Renal pelvis (tissue), 12 donors: ENCODE measurements at places on chromosomes 4 and X. TPM values are rescaled to one million over a fixed set of nuclear protein-coding genes. Genes with fewer than 3 reads are reported as not detected.

Gene IL13RA1
- 51.6 TPM for polyA plus RNA-seq

Gene ADH1A
- 0.60 TPM for polyA plus RNA-seq

Gene ELMOD2
- 42.9 TPM for polyA plus RNA-seq

Gene FAT4
- polyA plus RNA-seq: 30.9 TPM

Gene IL2RG
- 0.35 TPM for polyA plus RNA-seq

Gene PRR27
- 0.04 TPM for polyA plus RNA-seq

DNA sequence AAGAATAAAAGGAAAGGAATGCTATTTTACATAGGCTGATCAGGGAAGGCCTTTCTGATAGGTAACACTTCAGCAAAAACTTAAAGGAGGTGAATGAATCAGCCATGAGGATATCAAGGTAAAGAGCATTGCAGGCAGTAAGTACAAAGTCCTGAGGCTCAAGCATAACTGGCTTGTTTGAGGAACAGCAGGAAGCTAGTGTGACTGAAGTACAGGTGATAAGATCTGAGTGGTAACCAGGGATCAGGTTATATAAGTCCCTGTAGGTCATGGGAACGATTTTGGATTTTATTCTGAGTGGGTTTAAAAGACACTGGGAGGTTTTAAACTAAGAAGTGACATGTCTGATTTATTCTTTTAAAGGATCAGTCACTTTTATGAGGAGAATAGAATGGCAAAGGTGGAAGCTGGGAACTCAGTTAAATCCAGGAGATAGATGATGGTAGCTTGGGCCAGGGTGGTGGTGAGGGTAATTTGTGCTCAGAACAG is 47.1 kb upstream of the THOC2 start:
- DNase-seq: no peak

- no peak for DNase-seq
These were observed 31.5 kb downstream of the PRPS1 start for GRCh38 chrX:107659768-107660167.

GRCh38 chr4:61277785-61278760 is 77.9 kb downstream of the ADGRL3 start:
- DNase-seq: no peak

- DNase-seq: no peak
These were observed 32.1 kb downstream of the TSPAN5 start for GRCh38 chr4:98626350-98626749.

DNA sequence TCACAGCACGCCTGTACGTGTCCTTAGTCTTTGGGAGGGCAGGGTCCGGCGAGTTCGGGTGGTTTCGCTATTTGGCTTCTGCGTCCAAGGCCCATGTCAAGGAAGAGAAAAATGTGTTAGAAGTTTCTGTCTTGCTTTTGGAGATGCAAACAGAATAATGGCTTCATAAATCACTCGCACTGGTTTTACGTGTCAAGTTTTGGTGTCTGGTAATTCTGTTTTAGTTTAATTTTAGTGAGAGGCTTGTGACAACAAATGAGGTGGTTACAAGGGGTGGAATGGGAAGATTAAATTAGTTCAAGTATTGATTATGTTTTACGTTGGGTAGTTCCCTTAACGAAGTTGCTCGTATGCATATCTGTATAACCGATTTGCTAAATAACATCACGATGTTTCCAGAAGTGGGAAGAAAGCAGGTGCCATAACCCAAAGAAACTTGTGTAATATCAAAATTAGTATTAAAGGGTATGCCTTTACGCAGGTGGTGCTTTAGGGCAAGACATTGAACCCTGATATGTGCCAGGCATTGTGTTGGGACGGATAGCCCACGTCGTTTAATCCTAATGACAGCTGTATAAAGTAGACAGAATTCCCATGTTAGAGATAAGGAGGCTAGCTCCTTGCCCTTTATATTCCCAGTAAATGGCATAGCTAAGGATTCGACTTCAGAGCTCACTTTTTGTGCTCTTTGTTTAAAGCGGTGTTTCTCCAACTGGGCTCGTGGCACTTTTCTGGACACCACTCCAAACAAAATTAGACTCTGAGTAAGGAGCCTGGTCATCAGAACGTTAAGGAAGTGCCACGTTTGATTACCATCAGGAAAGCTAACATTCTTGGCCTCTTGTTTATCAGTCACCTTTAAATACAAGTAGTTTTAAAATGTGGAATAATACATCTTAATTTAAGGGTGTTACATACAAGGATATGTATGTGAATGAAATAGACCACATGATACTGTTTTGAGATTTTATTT is 843 bp downstream of the RPL34 start:
- DNase-seq: no peak

DNA sequence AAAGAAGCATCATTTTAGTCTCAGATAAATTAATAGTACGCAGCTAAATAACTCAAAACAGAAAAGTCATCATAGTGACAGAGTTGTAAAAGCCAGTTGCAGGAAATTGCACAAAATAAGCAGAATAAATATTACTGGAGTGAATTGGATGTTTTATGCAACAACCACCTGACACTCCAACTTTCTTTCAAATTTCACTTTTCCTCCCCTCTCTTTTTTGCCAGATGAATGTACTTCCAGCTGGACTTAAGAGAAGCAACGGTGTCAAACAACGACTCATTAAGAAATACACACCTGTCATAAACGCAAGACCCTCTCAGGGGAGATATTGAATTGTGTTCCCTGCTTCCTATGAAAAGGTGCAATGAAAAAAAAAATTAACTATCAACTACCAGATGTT is 120.2 kb upstream of the HCCS start:
- DNase-seq: no peak

DNA sequence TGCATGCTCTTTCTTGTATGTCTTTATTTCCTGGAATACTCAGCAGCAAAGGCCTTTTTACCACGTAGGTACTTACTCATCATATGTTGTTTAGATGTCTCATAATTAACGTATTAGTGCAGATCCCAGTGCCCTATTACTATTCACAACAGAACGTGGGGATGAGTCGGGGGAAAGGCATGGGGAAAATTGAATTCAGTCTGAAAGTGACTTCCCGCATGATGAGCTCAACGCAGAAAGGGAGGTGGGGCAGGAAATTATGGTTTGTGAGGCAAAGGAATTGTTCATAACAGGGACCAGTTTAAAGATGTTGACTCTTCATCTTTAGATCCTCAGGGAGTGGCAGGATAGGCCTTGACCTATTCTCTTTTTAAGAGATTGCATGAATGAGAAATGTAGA is 2.0 kb upstream of the TMPRSS11D start:
- no peak for DNase-seq

- DNase-seq: no peak
These were observed 1069.4 kb upstream of the INTU start for GRCh38 chr4:126563389-126563788.

DNA sequence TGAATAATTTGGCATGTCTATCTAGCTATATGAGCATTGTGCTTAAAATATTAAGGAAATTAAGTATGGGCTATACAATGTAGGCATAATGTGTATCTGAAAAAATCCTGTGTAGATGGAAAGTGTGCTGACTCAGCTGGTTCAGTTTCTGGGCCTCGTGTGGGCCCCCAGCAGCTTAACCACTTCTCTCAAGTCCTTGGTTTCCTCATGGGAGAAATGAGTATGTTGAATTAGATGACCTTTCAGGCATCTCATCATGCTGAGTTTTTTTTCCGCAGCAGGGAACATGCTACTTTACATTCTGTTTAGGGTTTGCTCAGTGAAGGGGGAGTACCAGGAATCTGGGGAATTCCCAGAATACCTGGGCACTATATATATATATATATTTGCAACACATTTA is 30.5 kb downstream of the RHOH start:
- no peak for DNase-seq

GRCh38 chr4:3355266-3355748 is 62.5 kb downstream of the RGS12 start:
- DNase-seq: no peak

DNA sequence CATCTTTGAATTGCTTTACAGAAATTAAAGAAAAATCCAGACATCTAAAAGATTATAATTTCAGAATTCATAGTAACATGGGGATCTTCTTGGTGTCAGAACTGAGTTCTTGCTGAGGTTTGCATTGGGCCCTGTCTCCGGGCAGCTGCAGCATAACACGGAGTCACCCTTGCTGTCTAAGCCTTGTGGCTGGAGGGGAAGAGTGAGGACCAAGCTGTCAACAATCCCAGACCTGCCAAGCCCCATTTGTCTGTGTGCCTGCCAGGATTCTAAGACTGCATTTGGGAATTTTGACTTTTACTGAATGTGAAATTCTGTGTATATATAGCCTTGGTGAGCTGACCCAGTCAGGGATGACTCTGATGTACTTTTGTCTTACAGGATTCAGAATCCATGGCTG is 25.2 kb upstream of the NAP1L5 start:
- no peak for DNase-seq
